T-cell (primary cell): ENCODE measurements at places on chromosomes 3 and 15. TPM values are rescaled to one million over a fixed set of nuclear protein-coding genes. Genes with fewer than 3 reads are reported as not detected.

The CELSR3 gene
- 7.4 TPM for total RNA-seq

The PDIA3 gene
- 176 TPM for total RNA-seq

The ZFYVE19 gene
- 32.9 TPM for total RNA-seq

The ANKRD34C gene
- not detected for total RNA-seq

The CAND2 gene
- 5.9 TPM for total RNA-seq

- peaks cover 65% of the 10 kb centered on the region for H3K4me1 ChIP-seq
- no peaks in the 10 kb centered on the region for H3K36me3 ChIP-seq
- peaks cover 8% of the 10 kb centered on the region for H3K27me3 ChIP-seq
- H3K27ac ChIP-seq: no peak overlapping the region
- H3K4me3 ChIP-seq: peak overlapping the region; percentile 91
- no peak for DNase-seq
Observed at GRCh38 chr15:67836477-67836876, 3.4 kb downstream of the RNU6-1 start.

- no peak for DNase-seq
- H3K4me3 ChIP-seq: no peak overlapping the region
- no peaks in the 10 kb centered on the region for H3K36me3 ChIP-seq
- no peaks in the 10 kb centered on the region for H3K27me3 ChIP-seq
- no peaks in the 10 kb centered on the region for H3K4me1 ChIP-seq
Observed at GRCh38 chr3:175192536-175192935, 333.4 kb downstream of the NAALADL2 start.

DNA sequence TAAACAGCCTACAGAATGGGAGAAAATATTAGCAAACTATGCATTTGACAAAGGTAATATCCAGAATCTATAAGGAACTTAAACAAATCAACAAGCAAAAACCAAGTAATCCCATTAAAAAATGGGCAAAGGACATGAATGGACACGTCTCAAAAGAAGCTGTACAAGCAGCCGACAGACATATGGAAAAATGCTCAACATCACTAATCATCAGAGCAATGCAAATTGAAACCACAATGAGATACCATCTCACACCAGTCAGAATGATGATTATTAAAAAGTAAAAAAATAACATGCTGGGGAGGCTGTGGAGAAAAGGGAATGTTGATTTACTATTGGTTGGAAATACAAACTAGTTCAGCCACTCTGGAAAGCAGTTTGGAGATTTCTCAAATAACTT lies 30.7 kb upstream of the PPM1L start:
- no peak overlapping the region for H3K4me3 ChIP-seq
- no peaks in the 10 kb centered on the region for H3K27me3 ChIP-seq
- H3K27ac ChIP-seq: no peak overlapping the region
- no peaks in the 10 kb centered on the region for H3K36me3 ChIP-seq
- no peaks in the 10 kb centered on the region for H3K4me1 ChIP-seq

DNA sequence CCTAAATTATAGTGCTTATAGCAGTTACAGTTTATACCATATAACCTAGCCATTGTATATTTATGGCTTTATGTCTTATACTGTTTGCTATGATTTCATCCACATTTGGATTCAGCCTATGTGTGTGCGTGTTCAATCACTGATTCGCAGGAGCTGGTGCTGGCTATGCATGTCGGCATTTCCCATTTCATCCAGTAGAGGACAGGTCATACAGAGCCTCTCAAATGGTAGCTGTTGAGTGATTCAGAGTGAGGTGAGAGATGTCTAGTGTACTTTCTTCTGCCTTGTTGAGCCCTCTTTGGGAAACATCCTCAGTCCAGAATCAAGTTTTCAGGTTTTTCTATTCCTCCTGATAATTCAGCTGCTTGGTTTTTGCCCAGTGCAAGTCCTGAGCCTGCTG lies 76.1 kb downstream of the FRMD4B start:
- no peaks in the 10 kb centered on the region for H3K27me3 ChIP-seq
- no peaks in the 10 kb centered on the region for H3K4me1 ChIP-seq
- no peaks in the 10 kb centered on the region for H3K36me3 ChIP-seq
- no peak for DNase-seq
- no peak overlapping the region for H3K4me3 ChIP-seq

- peaks cover 3% of the 10 kb centered on the region for H3K27me3 ChIP-seq
- no peak overlapping the region for H3K4me3 ChIP-seq
- no peaks in the 10 kb centered on the region for H3K36me3 ChIP-seq
- no peaks in the 10 kb centered on the region for H3K4me1 ChIP-seq
- H3K27ac ChIP-seq: no peak overlapping the region
Observed at GRCh38 chr15:29727871-29728270, 94.4 kb downstream of the TJP1 start.

- H3K27me3 ChIP-seq: no peaks in the 10 kb centered on the region
- no peak for DNase-seq
- H3K4me3 ChIP-seq: no peak overlapping the region
- H3K27ac ChIP-seq: no peak overlapping the region
- no peaks in the 10 kb centered on the region for H3K4me1 ChIP-seq
- H3K36me3 ChIP-seq: no peaks in the 10 kb centered on the region
Observed at GRCh38 chr3:59605318-59605717, 555.5 kb upstream of the CFAP20DC start.

GRCh38 chr3:144127014-144127413 lies 155.4 kb downstream of the DIPK2A start:
- no peak overlapping the region for H3K4me3 ChIP-seq
- no peaks in the 10 kb centered on the region for H3K36me3 ChIP-seq
- H3K4me1 ChIP-seq: no peaks in the 10 kb centered on the region
- no peak overlapping the region for H3K27ac ChIP-seq

DNA sequence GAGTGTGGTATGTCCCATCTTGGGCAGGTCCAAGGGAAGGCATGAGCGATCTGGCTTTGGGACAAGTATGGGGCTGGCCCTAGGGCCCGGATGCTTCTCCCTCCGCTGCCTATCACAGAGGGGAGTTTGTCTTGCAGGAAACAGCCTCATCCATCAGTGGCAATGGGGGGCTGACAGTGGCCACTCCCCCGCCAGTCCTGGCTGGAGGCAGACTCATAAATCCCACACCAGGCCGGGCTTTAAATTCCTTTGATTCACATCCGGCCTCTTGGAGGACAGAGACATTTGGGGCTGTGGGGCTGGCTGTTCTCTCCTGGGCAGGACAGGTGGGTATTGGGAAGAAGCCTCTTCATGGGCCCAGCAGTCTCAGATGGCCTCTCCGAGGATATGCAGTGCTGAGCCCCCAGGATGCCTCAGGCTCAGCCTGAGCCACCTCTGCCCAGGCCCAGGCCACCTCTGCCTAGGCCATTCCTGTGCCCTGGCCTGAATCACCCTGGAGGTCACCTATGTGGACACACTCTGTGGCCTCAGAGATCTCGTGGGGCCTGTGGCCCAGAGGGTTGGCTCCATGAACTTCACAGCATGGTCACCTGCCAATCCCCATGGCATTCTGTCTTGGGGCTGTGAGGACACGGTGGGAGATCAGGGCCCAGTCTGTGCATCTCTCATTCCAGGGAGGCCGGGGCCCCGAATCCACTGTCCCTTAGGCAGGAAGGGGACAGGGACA lies 84.2 kb upstream of the GOLGA6L4 start:
- no peak overlapping the region for H3K4me3 ChIP-seq
- no peak for DNase-seq
- no peaks in the 10 kb centered on the region for H3K27me3 ChIP-seq
- no peaks in the 10 kb centered on the region for H3K36me3 ChIP-seq

- no peaks in the 10 kb centered on the region for H3K36me3 ChIP-seq
- no peak for DNase-seq
- H3K4me1 ChIP-seq: no peaks in the 10 kb centered on the region
- H3K27ac ChIP-seq: no peak overlapping the region
Observed at GRCh38 chr15:63071288-63071909, 28.9 kb downstream of the TPM1 start.

DNA sequence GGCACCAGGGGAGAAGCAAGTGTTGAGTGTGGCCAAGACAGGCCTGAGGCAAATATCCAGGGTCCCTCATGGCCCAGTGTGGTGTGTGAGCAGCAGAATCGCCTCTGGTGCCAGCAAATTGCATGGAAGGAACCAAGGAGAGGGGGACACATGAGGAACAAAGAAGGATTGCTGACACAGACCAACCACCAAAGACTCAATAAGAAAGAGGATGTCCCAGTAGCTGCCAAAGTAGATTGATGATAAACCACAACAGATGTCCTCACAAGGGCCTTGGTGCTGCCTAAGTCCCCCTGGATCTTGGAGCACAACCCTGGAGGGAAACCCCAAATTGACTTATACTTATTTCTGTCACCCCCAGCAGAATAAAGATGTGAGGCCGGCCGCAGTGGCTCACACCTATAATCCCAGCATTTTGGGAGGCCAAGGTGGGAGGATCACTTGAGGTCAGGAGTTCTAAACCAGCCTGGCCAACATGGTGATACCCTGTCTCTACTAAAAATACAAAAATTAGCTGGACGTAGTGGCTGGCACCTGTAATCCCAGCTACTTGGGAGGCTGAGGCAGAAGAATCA lies 10.6 kb downstream of the SRGAP3 start:
- no peaks in the 10 kb centered on the region for H3K27me3 ChIP-seq
- H3K4me1 ChIP-seq: no peaks in the 10 kb centered on the region

GRCh38 chr3:182904164-182904563 lies 76.2 kb downstream of the DCUN1D1 start:
- no peak for DNase-seq
- H3K27ac ChIP-seq: no peak overlapping the region
- peaks cover 14% of the 10 kb centered on the region for H3K36me3 ChIP-seq
- no peak overlapping the region for H3K4me3 ChIP-seq

DNA sequence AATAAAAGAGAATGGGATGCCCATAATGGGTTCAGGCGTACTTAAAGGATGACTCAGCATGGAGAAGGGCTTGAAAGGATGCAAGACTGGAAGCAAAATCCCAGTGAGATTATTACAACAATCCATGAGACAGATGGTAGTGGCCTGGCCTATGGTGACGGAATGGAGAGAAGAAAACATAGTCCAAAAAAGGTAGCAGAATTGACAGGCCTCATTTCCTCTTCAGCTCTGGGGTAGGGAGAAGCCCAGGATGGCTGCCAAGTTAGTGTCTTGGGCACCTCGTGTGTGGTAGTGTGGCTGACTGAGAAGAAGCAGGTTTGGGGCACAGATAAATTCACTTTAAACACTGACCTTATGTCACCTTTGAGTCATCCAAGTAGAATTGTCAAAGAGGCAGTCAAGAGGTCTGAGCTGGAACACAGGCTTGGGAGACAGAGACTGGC lies 18.1 kb downstream of the MB21D2 start:
- DNase-seq: no peak
- H3K36me3 ChIP-seq: no peaks in the 10 kb centered on the region
- H3K4me3 ChIP-seq: no peak overlapping the region
- no peaks in the 10 kb centered on the region for H3K27me3 ChIP-seq
